ENCODE measurements at places on chromosomes 13 and 19.
A peak's percentile ranks its signal among the peaks of the same experiment; 100 is the strongest.

- no peak for DNase-seq
These were observed 30.3 kb upstream of the PDCD5 start for GRCh38 chr19:32550666-32551065.

DNA sequence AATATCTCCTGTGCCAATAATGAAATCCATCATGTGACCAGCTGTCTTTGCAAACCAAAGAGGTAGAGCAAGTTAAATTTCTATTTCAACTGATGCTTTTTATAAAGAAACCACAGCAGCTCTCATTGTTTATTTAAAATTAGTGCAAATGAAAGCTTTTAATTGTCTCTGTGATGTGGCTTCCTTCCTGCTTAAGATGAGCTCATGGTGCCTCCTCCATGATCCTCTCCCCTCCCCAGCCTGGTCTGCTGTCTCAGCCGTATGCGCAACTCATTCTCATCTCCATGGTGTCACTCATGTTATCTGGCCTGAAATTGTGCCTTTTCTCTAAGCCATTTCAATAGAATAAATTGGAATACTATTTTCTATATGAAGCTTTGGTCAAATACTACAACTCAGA, 270.6 kb downstream of the FGF14 start:
- no peak for DNase-seq

DNA sequence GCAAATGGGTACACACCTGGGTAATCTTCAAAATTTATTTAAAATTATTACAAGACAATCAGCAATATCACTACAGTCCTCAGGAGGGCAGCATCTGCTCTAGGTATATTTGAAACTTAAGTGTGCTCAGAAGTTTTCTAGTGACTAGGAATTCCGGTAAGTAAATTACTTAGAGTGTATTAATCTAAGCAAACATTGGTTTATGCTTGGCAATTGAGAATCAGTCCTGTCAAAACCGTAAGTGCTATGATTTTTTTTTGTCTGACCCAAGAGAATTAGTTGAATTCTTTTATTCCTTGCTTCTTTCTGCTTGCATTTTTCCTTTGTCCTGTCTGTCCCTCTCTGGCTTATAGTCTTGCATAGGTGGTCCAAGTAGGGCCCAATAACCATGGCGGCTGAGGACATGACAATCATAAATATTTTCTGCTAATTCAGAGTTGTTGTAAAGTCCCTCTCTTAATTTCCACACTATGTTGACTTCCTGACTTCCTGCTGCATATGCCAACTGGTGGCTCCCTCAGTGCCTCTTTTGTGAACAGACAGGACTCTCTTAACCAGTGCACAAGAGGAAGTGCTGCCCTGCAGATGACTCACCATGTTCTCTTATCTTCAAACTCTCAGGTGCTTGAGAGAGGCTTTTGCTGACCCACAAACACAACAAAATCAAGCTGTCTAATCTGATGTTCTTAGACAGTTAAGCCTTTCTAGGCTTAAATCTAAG, 82.2 kb downstream of the SLAIN1 start:
- DNase-seq: peak; percentile 78

GRCh38 chr19:17209126-17210036, 5.8 kb upstream of the USE1 start:
- DNase-seq: peak; percentile 85

DNA sequence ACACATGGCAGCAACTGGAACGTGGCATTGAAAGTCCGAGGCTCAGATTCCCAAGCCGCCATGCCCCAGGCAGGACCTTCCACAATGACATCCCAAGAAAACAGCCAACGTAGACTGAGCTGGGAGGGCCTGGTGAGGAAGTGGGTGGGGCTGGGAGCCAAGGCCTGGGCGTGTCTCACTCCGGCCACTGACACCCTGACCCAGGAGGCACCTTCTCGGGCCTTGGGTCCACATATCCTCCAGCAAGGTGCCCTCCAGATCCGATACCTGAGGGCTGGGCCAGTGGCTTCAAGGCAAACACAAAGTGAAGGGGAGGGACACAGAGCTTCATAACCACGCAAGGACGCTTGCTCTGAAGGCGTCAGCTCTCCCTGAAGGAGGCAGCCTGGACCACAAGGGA, 43.0 kb downstream of the RAB20 start:
- DNase-seq: no peak

DNA sequence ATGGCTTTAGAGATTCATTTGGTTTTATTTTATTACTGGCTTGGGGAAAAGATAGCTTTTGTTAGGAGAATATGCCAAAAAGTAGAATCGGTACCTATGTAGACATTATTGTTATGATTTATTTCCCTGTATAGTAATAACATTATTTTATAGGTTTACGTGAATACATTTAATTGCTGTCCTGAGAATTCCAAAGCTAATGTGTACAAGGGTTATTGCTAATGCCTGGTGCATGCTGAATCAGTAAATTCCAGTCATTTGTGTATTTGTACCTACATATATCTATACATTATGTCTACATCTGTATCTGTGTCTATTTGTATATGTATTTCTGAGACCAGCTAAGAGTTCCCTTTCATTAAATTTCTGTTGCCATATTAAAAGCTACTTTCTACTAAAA, 550.9 kb downstream of the GPC6 start:
- no peak for DNase-seq

GRCh38 chr19:3457528-3458228, 22.6 kb downstream of the SMIM24 start:
- no peak for DNase-seq

GRCh38 chr13:75505327-75505726, 23.4 kb upstream of the TBC1D4 start:
- DNase-seq: no peak

DNA sequence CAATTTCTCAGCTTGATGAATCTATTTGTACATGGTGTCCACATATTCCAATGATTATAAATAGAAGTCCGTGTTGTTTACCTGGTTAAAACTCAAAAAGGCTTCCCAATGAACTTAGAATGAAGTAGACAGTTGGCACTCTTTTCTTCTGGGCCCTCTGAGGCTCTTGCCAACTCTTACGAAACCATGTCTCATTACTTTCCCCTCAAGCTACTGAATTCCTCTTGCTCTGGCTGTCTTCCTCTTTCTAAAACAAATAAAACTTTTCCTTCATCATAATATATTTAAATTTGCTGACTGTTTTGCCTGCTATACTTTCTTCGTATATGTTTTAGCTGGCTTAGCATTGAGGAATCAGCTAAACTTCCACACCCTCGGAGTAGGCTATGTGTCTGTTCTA, 139.7 kb downstream of the SLITRK6 start:
- DNase-seq: no peak

- no peak for DNase-seq
These were observed 488.8 kb downstream of the KCTD12 start for GRCh38 chr13:76397413-76397812.

- DNase-seq: no peak
These were observed 42.6 kb downstream of the EFNB2 start for GRCh38 chr13:106492588-106493475.

DNA sequence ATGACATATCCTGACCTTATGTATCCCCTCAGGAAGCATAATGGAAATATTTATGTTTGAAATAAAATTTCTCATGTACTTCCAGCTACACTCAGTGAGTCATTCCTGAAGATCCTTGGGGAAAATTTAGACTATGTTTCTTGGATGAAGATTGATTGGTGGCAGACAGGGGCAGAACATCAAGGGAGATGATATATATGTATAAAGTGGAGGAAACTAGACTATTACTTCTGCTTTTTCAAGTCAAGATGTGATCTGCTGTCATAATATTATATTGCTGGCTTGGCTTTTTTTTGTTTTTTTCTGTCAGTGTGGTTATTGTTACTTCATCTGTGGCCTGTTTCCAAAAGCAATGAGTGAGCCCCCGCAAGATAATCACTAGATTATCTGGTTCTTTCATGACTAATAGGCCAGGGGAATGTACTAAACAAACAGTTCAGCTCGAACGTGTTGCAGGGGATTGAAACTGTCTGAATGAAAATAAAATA, 87.2 kb upstream of the TNFSF11 start:
- peak; percentile 40 for DNase-seq

GRCh38 chr19:17749912-17750317, 1.4 kb upstream of the FCHO1 start:
- DNase-seq: no peak

DNA sequence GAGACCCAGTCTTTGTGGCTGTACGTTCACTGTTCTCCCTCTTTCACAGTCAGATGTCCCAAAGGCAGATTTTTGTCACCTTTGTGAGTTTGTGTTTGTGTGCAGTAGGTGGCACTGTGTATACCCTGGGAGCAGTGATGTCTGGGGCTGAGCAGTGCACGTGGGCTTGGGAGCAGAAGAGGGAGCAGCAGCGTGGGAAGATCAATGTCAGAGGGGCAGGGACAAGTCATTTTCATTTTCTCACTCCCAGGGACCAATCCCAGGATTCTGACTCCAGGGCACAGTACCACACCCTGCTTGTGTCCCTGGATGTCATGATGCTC, 2.0 kb upstream of the PSG6 start:
- no peak for DNase-seq

GRCh38 chr13:85590231-85590931, 208.8 kb downstream of the SLITRK6 start:
- DNase-seq: no peak

DNA sequence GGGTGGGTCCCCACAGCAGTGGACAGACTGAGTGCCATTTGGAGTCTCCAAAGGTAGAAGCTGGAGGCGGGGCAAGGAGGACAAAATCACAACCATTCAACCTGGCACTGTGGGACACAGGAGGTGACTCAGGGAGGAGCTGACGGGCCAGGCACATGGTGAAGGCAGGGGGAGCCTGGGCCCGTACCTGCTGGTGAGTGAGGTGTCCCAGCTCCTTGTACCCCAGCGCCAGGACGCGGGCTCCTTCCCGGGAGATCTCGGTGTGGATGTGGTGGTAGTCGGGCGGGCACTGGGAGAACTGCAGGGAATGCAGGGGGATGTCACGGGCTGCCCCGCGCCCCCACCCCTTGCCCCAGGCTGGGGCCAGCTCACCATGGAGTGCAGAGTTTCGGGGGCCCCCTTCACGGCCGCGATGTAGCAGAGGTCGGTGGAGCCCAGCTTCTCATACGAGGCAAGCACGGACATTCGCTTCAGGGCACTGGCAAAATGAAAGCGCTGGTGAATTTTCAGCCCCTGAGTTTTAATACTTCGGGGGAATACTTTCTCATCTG, 9.8 kb downstream of the ATP13A1 start:
- no peak for DNase-seq

DNA sequence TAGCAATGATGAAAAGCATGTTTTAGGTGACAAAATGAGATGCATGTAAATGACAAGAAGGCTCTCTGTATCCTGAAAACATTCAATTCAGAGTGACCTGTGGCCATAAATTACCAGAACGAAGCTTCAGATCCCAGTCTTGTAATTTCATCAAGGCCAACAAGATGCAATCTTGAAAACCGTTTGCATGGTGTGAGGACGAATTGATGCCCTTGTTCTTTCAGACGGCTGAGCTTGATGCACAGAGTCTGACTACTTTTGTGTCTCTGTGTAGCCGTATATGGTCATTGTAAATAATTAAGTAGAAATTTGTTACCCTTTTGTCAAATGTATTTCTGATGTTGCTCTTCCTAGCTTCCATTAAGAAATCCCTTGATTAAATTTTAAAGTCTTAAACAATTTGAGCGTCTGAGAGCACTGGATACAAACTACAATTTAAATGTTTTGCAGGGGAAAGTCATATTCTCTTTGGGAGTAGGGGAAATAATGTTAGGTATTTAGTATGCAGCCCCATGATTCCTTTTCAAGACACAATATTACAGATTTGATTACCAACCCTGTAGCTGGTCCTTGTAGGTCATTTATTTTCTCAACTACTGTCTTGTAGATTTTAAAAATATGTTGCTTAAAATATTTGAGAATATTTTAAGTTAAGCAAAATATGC, 125.8 kb upstream of the PCDH9 start:
- DNase-seq: no peak

Measured in hematopoietic multipotent progenitor cell treated with erythropoietin and hydrocortisone succinate and interleukin-3 and kit ligand, for 8 days (in vitro differentiated cells).